RWPE1 (cell line): ENCODE measurements at places on chromosomes 2 and 18.

- DNase-seq, result no peak
Observed at GRCh38 chr2:191892391-191892790, 45.5 kb upstream of the CAVIN2 start.

- no peak for DNase-seq
Observed at GRCh38 chr2:119473621-119474370, 42.1 kb downstream of the TMEM37 start.

DNA sequence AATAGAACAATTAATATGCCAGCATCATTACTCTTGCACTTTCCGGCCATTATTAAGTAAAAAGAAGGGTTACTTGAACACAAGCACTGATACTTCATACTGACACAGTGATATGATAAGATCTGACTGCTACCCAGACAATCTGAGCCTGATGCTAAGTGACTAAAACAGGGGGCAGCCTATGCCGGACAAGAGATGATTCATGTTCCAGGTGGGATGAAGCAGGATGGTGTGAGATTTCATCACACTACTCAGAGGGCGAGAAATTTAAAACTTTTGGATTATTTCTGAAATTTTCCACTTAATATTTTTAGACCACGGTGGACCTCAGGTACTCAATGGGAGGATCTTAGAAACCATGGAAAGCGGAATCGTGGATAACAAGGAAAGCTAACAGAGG is 61.7 kb downstream of the LIPG start:
- no peak for DNase-seq

DNA sequence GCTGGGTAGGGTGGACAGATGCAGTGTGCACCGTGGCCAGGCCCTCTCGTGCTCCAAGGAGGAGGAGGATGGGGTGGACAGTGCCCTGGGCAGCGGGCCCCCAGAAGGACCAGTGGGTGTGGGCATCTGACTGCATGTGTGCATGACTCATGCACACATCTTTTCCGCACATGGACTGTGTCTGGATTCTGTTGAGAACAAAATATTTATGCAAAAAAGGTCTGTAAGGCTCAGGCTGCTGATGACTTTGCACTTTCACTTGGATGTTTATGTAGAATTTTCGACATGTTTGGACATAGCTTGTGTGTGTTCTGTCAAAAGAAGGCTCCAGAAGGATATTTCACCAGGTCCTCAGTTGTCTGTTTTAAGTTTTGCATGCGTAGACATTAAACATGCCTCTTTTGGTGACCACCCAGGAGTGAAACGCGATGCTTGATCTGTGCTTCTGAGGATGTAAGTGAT is 45.6 kb downstream of the MTCL1 start:
- DNase-seq, result no peak

DNA sequence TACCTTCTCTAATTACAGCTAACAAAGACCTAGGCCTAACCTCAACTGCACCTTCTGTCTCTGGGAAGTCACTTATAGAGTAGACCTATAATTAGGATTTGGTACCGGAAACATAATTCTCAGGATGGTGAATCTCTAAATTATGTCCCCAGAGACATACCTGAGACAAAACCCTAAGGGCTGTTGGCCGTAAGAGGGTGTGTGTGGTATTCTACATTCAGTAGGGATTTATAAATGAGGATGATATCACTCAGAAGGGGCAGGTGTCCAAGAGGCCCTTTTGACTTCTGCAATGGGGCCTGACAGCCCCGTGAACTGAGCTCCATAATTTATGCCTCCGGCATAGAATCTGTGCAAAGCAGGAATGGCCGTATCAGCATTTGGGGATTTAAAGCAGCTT is 13.5 kb upstream of the DARS1 start:
- no peak for DNase-seq

DNA sequence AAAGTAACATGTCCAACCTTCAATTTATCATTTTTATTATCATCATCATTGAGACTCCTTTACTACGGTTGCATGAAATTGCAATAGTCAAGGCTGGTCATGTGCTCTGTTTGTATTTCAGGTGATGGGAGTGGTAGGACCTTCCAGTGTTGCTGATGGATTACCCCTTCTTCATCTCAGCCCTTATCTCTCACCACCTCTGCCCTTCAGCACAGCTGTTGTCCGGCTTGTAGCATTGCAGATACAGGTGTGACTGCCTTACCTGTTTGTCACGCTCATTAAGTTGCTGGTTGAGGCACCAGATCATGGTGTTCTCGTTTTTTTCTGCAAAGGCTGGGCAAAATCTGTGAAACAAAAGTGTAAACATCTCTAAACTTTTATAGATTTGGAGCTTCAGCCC is 31.7 kb upstream of the RPE start:
- no peak for DNase-seq

- DNase-seq, result no peak
Observed at GRCh38 chr2:241850544-241851324, 8.0 kb downstream of the PDCD1 start.

DNA sequence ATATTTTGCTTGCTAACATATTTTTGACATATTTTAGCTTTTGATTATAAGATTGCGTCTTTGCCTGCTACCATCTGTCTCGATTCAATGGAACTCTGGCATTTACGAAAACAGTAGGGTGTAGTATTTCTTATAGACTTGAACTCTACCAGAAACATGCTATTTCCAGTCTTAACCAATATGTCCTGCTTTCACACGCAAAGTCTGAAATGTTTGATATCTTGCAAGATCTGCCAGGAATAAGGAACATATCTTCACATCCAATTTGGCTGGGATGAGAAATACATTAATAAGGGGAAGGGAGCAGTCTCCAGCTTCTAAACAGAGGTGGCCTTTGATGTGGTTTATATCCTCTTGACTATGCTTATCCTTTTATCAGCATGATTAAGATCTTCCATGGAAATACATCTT is 299.4 kb downstream of the ZNF521 start:
- DNase-seq, result no peak

DNA sequence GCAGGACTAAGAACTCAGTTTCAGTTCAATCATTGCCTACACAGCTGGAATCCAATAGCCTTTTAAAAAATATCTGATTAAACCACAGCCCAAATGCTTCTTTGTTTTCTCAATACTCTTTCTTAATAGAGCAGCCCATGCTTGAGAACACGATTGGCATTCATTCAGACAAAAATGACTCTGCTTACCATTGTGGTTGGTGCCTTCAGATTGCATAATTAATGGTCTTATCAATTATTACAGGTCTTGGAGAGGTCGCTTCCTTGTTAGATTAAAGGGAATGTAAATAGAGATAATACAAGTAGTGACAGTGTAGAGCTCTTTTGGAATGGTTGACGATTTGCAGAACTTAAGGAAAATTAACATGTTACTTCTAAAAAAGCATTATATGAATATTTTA is 107.2 kb downstream of the RNF152 start:
- DNase-seq, result no peak

GRCh38 chr18:434410-434809 is 66.1 kb downstream of the COLEC12 start:
- DNase-seq, result no peak

DNA sequence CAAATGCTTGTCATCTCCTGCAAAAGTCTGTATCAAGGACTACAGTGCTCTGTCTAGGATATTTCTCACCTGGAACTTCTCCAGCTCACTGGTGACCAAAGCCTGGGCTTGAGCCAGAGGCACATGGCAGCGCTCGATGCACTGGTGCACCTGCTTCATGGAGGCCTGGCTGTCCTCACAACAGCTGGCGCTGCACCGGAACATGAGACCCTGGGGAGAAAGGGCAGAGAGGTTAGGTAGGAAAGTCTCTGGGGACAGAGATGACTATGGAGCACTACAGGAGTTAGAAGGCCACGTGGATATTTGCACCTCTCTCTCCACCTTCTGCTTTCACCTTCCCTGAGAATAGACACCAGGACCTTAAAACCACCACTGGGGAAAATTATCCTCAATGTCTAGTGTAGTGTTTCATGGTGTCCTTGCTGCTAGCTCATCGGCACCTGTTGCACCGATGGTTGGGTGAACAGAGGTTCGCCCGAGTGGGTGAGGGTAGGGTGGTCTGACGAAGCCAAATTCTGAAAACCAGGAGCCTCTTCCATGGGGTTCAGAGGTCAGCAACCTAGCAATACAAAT is 1.0 kb downstream of the FAM136A start:
- no peak for DNase-seq

- no peak for DNase-seq
Observed at GRCh38 chr2:25420820-25421237, 79.1 kb upstream of the DNMT3A start.

DNA sequence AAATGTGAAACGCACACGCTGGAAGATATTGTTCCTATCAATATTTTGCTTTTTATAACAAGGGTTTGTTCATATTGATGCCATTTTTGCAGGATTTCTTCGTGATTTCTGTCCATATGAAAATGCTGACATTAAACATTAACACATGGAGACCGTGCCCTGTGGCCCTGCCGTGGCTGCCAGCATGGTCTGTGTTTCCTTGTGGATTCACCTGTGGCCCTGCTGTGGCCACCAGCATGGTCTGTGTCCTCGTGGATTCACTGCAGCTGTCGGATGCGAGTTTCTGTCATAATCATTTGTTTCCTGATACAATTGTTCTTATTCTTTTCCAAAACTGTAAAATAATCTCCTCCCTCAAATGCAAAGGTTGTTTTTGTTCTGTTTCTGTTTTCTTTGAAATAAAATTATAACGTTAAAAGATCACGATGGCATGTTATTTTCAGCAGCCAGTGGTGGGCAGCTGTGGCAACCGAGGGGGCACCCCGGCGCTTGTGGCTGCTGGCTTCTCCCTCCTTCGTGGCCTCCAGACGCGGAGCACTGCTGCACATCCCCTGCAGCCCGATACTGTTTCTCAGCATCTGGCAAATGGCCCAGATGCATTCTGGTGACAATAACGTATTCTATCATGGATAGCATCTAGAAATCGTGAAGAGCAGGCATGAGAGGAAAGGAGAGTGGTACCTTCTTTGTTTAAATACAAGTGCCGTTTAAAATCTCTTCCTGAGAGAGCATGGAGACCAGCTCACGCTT is 143.5 kb downstream of the PTGR3 start:
- no peak for DNase-seq

DNA sequence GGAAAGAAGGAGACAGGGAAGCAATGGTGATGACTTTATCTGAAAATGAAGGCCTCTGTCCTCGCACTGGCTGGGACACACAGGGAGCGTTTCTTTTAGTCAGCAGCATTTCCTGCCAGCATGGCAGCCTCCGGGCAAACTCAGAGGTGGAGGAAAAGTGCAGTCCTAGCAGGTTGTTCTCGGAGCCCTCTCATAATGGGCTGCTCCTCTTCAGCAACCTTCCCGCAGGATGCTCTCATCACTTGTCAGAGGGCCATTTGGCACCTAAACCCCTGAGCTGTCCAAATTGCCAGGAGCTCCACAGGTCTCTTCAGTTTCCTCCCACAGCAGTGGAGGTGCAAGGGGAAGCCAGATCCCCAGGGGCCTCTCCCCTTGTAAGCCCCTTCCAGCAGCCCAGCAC is 6.2 kb downstream of the STK39 start:
- DNase-seq, result no peak

- no peak for DNase-seq
Observed at GRCh38 chr2:98914713-98915580, 21.1 kb downstream of the CRACDL start.

- peak; percentile 79 for DNase-seq
Observed at GRCh38 chr2:62604336-62604735, 98.3 kb upstream of the TMEM17 start.

DNA sequence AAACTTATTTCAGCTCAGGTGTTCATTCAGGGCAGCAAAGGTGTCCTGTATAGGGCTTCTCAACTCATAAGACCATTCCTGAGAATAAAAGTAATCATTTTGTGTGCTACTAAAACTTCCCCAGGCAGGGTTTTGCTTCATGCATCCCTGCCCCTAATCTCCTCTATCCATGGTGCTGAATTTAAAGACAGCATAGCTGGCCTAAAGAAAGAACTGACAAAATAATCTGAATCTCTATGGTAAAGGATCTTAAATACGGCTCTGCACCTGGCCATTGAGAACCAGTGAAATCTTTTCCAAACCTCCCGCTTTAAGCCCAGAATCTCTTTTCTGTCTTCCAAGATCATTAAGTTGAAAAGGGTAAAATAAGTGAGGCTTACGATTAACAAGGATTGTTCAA is 292.1 kb upstream of the KLHL29 start:
- peak; percentile 18 for DNase-seq

GRCh38 chr18:8176554-8176953 is 432.7 kb upstream of the RAB12 start:
- no peak for DNase-seq

DNA sequence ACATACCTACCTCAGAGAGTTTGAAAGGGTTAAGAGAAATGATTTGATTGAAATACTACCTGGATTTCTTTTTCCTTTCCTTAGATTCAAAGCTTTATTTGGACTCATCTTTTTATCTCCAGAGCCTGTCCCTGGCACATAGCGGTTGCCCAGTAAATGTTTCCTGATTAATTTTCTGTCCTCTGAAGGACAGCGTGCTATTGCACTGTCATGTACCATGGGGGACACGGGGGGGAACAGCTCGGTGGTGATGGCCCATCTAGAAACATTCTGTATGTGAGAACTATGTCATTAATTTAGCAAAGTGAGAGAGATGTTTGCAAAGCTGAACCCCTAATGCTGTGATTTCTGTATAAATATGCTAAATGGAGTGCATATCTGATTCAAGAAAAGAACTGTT is 26.4 kb upstream of the CABYR start:
- DNase-seq, result no peak

- no peak for DNase-seq
Observed at GRCh38 chr18:42977982-42978637, 137.4 kb downstream of the RIT2 start.

DNA sequence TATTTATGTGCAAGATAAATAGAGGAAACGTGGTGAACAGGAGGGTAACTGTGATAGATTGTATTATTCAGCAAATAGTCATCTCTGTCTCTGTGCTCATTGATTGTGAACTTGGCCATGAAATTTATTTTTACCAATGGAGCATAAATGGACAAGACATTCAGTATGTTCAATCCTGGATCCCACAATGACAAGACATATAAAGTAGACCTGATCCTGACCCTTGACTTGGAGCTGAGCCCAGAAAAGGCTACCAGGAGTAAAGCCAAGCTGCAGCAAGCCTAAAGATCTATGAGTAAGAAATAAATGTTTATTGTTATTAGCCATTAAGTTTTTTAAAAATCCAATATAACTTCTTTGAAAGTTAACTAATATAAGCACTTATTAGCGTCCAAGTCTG is 531.2 kb downstream of the PIK3C3 start:
- no peak for DNase-seq

- DNase-seq, result no peak
Observed at GRCh38 chr2:241040081-241040803, 41.8 kb downstream of the SNED1 start.
